Fibroblast of lung (primary cell): ENCODE measurements at places on chromosomes 1 and 21. TPM values are rescaled to one million over a fixed set of nuclear protein-coding genes. Genes with fewer than 3 reads are reported as not detected.

GRCh38 chr1:6300342-6301048 lies 39.6 kb upstream of the GPR153 start:
- DNase-seq, result peak; percentile 17

The PGLYRP4 gene
- total RNA-seq, result not detected in 2 replicates

DNA sequence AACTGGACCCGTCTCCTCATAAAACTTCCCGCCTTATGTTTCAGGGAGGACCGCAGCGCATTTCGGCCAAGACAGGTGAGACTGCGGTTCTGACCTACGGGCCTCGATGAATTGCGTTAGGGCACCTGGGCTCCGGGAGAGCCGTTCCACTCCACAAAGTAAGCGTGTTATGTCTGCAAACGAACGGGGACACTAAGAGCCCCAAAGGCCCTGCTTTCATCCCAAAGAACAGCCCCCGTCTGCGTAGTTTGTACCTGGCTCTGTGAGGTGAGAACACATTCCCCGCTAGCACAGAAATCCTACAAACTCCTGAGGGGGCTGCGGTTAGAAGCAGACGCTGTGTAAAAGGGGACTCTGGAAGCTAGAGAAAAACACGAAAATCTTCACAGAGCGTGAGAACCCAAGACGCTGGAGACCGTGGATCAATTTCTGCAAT lies 41.6 kb upstream of the PPIAL4F start:
- no peak for DNase-seq

The ITPKB gene
- total RNA-seq, result 15.9 and 32.4 TPM in 2 replicates

- DNase-seq, result peak; percentile 88
These were observed 19.4 kb upstream of the ZNF281 start for GRCh38 chr1:200429221-200429751.

- no peak for DNase-seq
These were observed 28.7 kb downstream of the PACC1 start for GRCh38 chr1:212386029-212386428.

DNA sequence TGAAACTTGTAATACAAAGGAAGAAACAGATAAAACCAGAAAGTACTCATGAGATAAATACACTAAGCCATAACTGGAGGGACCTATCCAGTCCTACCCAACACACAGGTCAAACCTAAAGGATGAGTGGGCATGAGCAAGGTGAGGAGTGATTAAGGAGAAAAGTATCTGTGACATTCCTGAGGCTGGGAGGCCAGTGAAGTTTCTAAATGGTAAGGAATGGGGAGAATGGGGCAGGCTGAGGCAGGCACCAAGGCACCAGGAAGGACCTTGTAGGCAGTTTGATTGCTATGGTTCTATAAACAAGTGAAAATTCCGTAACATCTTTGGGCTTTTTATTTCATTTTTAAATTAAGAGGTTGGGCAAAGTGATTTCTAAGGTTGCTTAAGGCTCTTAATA lies 10.4 kb downstream of the DDX59 start:
- DNase-seq, result peak; percentile 76

DNA sequence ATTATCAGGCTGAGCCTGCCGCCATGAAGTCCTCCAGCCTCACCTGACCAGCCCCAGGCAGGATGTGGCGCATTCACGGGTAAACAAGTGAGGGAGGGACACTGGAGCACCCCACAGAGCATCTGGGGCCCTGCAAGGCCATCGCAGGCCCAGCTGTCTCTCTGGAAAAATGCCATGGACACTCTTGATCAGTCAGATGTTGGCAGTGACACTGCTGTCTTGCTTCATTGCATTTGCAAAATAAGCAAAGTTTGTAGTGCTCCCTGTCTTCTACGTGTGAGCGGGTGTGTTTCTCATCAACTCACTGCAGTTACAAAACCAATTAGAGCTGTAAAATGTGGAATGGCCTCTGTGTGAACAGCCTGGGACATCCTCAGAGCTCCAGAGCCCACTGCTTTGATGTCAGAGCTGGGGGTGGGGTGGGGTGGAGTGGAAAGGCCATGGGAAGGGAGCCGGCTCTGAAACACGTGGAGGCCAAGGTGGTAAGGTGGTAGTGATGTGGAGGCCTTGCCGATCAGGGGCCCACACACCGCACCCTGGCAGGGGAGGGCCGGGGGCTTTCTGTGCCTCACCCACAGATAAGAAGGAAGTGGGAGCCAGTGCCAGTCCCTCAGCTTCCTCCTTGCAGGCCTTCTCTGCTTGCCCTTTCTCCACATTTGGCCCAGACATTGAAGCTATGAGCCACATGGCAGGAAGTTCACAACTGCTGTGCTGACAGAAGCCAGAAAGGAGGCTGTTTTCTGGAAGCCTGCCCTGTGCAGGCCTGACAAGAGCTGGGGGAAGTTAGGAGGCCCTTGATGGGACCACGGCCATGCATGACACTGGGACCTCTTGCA lies 254.9 kb downstream of the RHOU start:
- peak; percentile 69 for DNase-seq

DNA sequence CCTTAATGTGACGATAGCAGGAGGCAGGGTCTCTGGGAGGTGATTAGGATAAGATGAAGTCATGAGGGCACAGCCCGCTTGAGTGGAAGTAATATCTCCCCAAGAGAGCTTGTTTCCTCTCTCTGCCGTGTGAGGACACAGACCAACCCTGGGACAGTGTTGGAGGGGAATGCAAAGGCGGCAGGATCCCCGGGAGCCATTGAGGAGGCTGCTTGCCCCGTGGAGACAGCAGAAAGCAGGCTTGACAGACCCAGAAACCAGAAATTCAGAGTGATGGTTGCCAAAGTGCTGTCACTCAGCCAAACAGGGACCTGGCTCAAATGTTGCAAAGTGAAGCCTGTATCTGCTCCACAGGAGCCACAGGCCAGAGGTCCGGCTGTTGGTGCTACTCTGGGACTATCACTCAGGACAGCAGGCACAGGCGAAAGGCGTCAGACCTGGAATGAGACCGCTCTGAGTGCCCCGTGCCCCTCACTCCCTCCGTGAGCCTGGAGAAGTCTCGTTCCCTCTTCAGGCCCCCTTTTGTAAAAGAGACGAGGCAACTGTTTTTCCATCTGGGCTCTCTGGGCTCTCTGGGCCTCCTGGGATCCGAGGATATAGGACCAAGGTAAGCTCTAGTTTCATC lies 96.6 kb upstream of the VANGL1 start:
- DNase-seq, result no peak

- peak; percentile 93 for DNase-seq
These were observed 22.2 kb downstream of the SLC25A33 start for GRCh38 chr1:9561429-9561828.

DNA sequence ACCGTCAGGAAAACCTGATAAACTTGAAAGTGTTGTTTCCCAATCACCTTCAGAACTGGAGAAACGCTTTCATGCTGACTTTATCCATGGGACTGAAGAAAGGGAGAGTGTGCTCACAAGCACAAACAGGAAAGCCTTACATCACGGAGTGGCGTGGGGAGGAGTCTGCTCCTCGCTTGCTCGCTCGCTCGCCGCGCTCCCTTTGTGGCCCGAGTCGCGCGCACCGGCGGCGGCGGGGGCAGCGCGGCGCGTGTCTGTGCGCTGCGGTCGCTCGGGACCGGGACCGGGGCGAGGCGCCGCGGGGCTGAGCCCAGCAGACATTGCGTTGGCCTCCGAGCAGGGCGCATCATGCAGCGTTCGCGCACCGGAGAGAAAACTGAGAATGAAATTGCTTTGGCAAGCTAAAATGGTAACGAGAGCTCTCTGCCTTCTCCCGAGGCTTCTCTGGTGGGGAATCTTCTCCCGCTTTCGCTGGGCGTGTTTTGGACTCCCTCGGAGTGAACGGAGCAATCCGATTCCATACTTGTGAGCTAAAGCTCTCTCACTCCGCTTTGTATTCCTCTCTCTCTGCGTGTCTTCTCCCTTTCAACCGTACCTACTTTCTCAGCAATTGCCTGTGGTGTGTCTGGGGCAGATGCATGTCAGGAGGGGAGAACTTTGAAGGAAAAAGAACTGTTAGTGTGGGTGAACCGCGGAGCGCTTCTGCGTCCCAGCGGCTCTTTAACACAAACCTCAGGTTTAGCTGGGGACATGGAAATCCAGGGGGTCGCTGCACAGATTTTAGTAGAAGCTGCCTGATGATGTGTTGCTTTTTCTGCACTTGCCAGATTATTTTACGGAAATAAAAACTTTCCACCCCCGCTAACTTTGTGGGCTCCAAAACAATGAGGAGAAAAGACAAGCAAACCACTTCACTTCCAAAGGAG lies at the start of gene RGL1:
Gene RGL1 (plus strand): TSS at position 205 of the 926 bp plus-strand sequence. CDS start 178 bp downstream, at position 383.
- peak; percentile 76 for DNase-seq

- no peak for DNase-seq
These were observed 926 bp upstream of the SH3D21 start for GRCh38 chr1:36304970-36305914.
